Activated naive CD4-positive, alpha-beta T cell treated with anti-CD3 and anti-CD28 coated beads, Interleukin-2, amount 10 ng/mL, durations not matched to agents 5 hours and 36 hours (primary cell): ENCODE measurements at places on chromosomes 5 and 9. TPM values are rescaled to one million over a fixed set of nuclear protein-coding genes. Genes with fewer than 3 reads are reported as not detected.

ANKRD55 gene
- total RNA-seq = 17.8 TPM

BTNL8 gene
- total RNA-seq = not detected

PDCD1LG2 gene
- total RNA-seq = 1.0 TPM

C5orf58 gene
- not detected for total RNA-seq

NUTM2F gene
- not detected for total RNA-seq

LTC4S gene
- total RNA-seq = 2.4 TPM

PCDHGA3 gene
- not detected for total RNA-seq

CTXN3 gene
- not detected for total RNA-seq

TEX48 gene
- not detected for total RNA-seq

TGFBI gene
- total RNA-seq = not detected

SPATA31D4 gene
- total RNA-seq = not detected

PCDHA4 gene
- not detected for total RNA-seq

COL23A1 gene
- 0.18 TPM for total RNA-seq

TAF11L8 gene
- not detected for total RNA-seq

ACTBL2 gene
- not detected for total RNA-seq

TMC1 gene
- total RNA-seq = not detected
